AG20443 (cell line): ENCODE measurements at places on chromosomes 12 and 14.

GRCh38 chr14:99393059-99393655 is 87.5 kb downstream of the SETD3 start:
- DNase-seq: peak; percentile 69

- DNase-seq: peak; percentile 80
These were observed 165.8 kb downstream of the EMP1 start for GRCh38 chr12:13362260-13362841.

DNA sequence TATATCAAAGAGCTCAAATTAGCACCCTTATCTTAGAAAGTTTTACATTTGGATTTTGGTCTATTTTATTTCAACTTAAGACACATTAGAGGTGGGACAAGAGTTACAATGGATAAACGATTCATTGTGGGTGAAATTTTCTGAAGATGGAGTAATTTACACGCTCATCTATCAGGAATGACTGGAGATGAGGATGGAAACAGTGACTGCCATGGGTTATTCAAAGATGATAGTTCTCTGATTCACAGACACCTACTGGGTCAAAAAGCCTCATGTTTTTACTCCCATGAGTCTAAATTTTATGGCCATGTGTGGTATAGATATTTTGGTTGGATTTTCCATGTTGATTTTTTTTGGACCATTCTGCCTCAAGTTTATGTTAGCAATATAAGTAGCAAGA is 22.1 kb downstream of the SAMD4A start:
- peak; percentile 32 for DNase-seq

DNA sequence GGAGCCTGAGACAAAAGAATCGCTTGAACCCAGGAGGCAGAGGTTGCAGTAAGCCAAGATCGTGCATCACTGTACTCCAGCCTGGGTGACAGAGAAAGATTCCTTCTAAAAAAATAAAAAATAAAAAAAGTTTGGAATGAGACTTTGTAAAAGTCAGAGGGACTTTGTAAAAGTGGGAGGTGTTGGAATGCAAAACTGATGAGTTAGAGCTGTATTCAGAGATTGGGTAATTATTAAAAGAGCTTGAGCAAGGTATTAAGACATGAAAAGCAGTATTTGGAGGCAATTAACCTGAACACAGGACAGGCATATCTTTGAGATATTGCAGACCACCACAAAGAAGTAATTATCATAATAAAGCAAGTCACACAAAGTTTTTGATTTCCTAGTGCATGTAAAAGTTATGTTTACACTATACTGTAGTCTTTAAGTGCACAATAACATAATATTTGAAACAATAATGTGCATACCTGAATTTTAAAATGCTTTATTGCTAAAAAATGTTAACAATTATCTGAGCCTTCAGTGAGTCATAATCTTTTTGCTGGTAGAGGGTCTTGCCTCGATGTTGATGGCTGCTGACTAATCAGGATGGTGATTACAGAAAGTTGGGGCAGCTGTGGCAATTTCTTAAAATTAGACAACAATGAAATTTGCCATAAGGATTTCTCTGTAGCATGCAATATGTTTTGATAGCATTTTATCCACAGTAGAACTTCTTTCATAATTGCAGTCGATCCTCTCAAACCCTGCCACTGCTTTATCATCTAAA is 33.1 kb downstream of the PHLDA1 start:
- peak; percentile 26 for DNase-seq

GRCh38 chr14:67908052-67908754 is 88.6 kb downstream of the RAD51B start:
- DNase-seq: no peak

GRCh38 chr12:118330421-118331018 is 42.2 kb downstream of the TAOK3 start:
- no peak for DNase-seq

- DNase-seq: no peak
These were observed 440.9 kb downstream of the NAV3 start for GRCh38 chr12:78271546-78271945.

- no peak for DNase-seq
These were observed 138.9 kb downstream of the GPR65 start for GRCh38 chr14:88143810-88144209.

DNA sequence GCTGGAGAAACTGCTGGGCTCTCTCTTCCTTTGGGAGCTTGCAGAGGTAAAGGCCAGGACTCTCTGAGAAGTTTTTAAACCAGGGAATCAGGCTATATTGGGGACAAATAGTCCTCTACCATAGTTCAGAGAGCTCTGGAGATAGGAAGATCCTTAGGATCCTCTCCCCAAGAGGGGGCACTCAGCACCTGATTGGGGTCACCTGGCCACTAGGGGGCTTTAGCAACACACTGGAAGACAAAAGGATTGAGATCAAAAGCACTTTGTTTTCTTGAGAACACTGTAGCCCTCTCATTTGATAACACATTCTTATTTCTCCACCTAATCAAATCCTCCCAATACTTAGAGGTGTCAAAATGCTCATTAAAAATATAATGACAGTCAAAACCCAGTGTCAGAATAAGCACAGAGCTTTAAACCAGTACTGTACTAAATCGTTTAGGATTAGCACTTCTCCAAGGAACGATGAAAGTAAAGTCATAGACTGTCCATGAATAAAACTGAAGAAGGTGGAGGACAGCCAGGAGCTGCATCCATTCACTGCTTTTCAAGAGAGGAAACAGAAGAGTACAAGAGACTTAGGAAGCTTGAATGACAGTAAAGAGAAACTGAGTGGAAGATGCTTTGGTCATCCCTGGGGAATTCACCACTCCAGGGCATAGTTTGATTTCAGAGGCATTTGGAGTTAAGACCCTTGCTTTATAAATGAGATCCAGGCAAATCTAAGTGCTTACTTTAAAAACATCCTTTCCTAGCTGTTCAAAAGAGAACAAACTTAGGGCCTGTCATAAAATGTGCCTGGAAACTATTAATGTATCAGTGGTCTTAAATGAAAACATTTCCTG is 26.5 kb downstream of the BMP4 start:
- no peak for DNase-seq

DNA sequence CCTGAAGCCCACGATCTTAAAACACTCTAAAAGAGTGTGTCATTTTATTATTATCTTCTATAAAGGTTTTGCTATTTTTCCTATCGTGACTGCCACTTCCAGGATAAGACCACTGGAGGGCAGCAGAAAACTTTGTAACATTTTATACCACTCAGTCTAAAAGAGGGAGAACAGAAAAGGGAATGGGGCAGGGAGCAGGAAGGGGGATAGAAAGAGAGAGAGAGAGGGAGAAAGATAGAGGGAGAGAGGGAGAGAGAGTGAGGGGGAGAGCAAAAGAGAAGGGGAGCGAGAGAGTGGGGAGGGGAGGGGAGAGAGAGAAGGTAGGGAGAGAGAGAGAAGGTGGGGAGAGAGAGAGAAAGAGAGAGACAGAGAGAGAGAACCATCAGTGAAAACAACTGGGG is 2.0 kb upstream of the ART4 start:
- peak; percentile 70 for DNase-seq

DNA sequence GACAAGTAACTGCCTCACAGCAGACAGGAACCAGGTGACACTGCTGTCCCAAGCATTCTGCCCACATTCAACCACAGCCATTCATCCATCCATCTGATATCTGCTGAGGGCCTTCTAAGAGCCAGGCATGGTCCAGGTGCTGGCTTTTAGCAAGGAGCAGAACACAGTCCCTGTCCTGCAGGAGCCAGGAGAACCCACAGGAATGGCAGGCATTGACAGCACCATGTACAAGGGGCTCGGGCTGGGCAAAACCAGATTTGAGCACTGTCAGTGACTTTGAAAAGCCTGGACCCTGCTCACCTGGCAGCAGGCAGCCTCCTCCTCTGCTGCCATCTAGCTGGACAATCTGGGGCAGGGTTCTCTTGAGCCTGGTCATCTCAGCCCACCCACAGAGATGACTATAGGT is 137.0 kb downstream of the ZFP36L1 start:
- DNase-seq: no peak

DNA sequence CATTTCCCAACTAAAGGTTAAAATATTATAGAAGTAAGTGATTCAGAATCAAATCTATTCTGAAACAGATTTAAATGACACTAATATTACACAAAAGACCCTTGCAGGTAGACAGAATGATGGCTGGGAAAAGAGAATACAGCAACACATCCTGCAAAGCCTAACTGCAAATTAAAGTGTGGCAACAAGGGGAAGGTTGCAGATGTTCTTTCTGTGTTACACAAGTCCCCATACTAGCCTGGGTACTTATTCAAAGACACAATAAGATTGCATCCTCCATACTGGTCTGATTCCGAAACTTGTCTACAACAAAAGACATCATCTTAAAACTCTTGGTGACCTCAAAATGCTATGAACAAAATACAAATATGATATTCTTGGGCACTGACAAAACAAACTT is 50.5 kb downstream of the R3HDM2 start:
- no peak for DNase-seq

GRCh38 chr12:108103087-108103486 is 26.0 kb upstream of the WSCD2 start:
- DNase-seq: no peak

- peak; percentile 72 for DNase-seq
These were observed 17.8 kb upstream of the CD9 start for GRCh38 chr12:6182279-6182898.

DNA sequence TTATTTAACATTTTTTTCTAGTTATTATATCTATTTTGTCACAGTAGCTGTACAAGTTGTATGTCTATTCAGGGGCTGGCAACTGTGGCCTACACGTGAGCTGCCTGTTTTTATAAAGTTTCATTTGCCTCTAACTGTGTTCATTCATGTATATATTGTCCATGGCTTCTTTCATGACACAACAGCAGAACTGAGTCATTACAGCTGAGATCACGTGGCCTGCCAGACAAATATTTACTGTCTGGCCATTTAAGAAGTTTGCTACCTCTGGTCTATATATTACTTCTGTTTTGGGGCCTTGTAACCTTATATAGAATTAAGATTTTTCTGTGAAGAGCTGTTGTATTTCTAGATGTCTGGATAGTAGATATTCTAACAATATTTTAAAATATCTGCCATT is 37.9 kb downstream of the KIAA0586 start:
- no peak for DNase-seq

- no peak for DNase-seq
These were observed 20.5 kb downstream of the KITLG start for GRCh38 chr12:88559772-88560171.

GRCh38 chr14:92676403-92677086 is 71.9 kb downstream of the LGMN start:
- DNase-seq: no peak

- DNase-seq: peak; percentile 50
These were observed 53.9 kb downstream of the EID3 start for GRCh38 chr12:104357421-104357952.

DNA sequence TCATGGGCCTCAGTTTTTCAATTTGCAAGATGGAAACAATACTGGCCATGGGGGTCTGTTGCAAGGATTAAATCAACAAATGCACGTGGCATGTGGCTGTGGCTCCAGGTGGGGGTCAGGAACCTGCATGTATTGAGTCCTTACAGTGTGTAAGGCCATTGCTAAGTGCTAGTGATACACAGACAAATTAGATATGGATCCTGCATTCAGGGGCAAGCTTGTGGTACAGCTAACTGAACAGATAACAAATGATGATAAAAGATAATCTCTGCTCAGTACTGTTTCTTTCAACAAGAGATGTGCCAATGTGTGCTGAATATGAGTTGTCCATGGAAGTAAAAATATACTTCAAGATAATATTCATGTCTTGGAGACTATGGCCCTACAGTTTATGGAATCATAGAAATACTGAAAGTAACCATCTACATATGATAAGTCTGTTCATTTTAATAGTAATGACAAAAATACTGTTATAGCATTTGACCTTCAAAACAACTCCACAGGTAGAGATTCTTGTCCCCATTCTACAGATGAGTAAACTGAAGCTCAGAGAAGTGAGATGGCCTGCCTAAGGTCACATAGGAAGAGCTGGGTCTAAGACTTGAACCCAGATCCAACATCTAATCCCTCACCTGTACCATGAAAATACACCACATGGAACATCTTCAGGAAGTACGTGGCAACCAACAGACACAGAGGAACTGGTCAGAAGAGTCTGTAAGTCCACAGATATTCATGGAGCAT is 7.2 kb upstream of the WSCD2 start:
- DNase-seq: no peak

DNA sequence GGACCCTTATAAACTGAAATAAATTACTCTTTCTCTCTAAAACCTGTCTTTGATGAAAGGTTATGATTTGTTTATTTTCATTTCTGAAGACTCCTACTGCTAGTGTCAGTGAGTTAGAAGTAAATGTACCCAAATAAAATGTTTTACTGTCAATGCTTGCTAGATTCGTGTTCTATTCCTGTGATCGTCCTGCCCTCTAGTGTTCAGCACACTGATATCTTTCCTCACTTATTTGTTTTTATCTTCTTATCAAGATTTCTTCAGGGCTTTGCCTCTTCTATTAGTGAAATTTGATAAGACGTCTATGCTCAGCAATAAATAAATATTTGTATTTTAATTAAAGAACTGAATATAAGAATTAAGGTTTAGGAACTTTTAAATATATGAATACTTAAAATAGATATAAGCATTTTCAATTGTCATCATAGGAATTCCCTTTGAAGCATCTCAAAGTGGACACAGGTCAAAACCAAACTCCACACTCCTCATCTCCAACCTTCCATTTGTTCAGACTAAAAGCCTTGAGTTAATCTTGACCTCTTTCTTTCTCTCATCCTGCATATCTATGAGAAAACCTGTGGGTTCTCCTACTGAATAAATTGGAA is 75.8 kb downstream of the C12orf50 start:
- peak; percentile 54 for DNase-seq

- peak; percentile 18 for DNase-seq
These were observed 33.8 kb downstream of the CCDC38 start for GRCh38 chr12:95908573-95908972.

DNA sequence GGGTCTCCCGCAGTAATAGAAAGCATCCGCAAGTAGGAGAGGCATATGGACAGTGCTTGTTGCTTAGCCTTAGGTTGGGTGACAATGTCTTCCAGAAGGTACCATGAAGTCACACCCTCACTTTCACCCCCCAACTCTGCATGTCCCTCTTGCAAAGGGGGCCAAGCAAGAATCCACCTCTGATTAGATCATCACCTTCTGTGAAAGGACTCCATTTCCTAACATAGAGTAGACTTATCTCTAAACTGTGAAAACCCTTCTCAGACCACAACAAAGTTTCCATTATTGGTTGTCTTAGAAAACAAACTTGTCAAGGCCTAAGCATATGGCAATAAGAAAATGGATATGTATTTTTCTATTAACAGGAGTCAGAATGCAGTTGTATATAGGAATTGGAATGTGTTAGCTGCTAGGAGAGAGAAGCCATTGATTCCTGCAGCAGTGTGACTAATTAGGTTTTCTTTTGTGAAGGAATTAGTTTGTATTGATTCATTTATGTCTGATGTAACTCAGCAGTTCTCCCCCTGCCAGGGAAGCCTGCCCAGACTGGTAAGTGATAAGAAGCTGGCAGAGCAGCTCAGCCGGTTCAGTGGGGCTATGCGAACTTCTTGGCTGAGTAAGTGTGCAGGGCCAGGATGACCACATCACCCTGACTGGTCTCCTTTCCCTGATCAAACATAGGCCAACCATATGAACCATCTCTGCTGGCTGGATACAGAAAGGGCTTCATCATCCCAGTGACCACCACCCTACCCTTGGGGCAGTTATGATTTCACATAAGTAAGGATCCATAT is 107.3 kb upstream of the CCDC196 start:
- no peak for DNase-seq

GRCh38 chr14:85482552-85482951 is 47.4 kb upstream of the FLRT2 start:
- no peak for DNase-seq
